Thyroid gland (tissue), 4 donors: ENCODE measurements at places on chromosomes 3 and 15. TPM values are rescaled to one million over a fixed set of nuclear protein-coding genes. Genes with fewer than 3 reads are reported as not detected.

- no peak for DNase-seq
Observed at GRCh38 chr3:37872413-37873160, 10.9 kb downstream of the CTDSPL start.

- DNase-seq: no peak
Observed at GRCh38 chr3:69524816-69525215, 138.9 kb upstream of the FRMD4B start.

- no peak for DNase-seq
Observed at GRCh38 chr15:73295630-73296286, 73.0 kb downstream of the HCN4 start.

DNA sequence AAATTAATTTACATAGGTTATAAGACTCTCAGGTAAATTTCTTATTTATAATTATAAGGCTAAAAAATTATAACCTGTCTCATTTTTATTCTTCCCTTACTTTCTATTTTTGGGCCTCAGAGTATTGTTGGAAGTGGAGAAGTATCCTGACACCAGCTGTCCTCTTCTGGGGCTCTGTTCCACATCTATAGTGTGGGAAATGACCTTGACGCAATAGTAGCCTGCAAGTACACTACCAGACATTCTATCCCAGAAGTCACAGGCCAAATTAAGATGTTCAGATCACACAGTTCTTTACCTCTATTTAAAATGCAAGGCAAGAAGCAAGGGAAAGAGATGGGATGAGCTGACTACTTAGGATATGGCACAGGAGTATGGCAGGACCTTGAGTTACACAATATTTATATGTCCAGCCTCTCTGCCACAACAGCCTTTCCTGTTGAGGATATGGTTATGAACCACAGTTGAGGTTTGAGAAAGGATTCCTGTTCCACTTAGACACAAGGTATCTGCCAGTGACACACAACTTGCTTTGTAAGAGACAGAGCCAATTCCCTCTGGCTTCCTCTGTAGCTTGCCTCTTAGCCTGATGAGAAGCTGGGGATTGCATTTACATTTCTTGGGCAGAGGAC lies 158.0 kb upstream of the IL12A start:
- no peak for DNase-seq

Gene GPR62
- total RNA-seq: 0.13 TPM

GRCh38 chr3:172557515-172558220 lies 34.4 kb upstream of the TNFSF10 start:
- no peak for DNase-seq

Gene UROC1
- total RNA-seq: not detected

DNA sequence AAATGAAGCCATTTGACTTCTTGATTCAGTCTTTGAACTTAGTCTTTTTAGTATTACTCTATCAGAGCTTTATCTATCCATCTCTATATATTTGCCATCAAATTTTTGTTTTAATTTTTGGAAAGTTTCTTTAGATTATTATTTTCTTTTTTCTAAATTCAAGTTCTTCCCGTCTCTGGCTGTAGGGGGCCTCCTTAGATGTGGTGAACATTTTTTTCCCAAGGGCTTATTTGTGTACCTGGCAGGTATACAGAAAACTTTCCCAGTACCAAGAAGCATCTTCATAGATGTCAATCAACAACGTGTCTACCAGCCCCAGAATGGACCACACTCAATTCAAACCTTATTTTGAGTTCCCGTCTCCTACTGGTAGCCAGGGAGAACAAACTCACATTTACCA lies 486.8 kb upstream of the CNTN4 start:
- no peak for DNase-seq

DNA sequence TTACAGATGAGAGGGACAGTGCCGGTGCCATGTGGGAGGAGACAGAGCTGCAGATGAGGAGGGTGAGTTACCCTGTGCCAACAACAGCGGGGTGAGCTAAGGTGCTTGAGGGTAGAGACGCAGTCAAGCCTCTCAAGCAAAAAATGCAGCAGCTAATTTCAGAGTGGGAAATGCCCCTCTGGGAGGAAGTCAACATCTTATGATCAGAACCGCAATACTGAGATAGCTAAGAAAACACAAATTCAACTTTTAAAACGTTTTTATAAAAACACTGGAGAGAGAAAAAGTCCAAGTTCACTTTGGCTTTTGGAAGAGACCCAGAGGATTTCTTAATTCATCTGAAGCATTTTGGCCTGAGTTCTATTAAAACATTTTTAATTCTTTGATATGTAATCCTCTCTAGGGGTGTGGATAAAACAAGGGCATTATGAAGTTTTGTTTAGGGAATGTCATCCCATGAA lies 319.2 kb downstream of the SLC9A9 start:
- peak; percentile 85 for DNase-seq

DNA sequence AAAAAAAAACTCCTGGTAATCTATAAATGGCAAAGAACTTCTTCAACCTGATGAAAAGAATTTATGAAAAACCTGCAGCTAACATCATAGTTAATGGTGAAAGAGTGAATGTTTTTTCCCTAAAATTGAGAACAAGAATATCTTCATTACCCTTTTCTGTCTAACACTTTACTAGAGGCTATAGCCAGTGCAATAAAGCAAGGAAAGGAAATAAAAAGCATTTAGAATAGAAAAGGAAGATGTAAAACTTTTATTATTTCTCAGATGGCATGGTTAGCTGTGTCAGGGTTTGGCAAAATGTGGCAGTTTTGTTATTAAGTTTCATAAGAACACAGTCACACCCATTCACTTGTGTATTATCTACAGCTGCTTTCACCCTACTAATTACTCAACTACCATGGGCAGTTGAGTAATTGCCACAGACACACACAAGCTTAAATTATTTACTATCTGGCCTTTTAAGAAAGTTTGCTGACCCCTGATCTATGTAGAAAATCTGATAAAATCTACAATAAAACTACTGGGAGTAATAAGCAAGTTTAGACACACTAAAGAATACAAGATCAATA lies 465.1 kb downstream of the MAGI1 start:
- DNase-seq: no peak

Gene LIPH
- total RNA-seq: 0.29 TPM

GRCh38 chr3:11924518-11924917 lies 77.8 kb upstream of the TAMM41 start:
- DNase-seq: no peak

- no peak for DNase-seq
Observed at GRCh38 chr3:119025171-119025795, 9.4 kb downstream of the IGSF11 start.

GRCh38 chr3:41464858-41465257 lies 265.6 kb downstream of the CTNNB1 start:
- DNase-seq: no peak

DNA sequence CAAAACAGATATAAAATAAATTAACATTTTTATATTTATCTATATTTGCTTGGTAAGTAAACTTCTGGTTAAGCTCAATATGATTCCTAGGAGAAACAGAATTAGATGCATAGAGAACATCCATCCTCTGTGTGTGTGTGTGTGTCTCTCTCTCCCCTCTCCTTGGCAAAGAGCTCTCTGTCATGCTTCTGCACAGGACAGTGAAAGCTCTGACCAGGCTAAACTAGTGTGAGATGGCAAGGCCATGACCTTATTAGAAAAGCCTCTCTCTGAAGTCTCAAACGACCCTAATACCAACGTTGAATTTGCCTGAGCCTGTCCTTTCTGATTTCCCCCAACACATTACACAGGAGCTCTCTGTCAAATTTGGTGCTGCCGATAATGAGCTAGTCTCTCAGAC lies 746.0 kb downstream of the VGLL3 start:
- DNase-seq: no peak

Gene CD96
- total RNA-seq: 3.5 TPM

Gene BHLHE40
- total RNA-seq: 13.1 TPM

Gene BOC
- total RNA-seq: 43.7 TPM

Gene MRAS
- total RNA-seq: 55.8 TPM

DNA sequence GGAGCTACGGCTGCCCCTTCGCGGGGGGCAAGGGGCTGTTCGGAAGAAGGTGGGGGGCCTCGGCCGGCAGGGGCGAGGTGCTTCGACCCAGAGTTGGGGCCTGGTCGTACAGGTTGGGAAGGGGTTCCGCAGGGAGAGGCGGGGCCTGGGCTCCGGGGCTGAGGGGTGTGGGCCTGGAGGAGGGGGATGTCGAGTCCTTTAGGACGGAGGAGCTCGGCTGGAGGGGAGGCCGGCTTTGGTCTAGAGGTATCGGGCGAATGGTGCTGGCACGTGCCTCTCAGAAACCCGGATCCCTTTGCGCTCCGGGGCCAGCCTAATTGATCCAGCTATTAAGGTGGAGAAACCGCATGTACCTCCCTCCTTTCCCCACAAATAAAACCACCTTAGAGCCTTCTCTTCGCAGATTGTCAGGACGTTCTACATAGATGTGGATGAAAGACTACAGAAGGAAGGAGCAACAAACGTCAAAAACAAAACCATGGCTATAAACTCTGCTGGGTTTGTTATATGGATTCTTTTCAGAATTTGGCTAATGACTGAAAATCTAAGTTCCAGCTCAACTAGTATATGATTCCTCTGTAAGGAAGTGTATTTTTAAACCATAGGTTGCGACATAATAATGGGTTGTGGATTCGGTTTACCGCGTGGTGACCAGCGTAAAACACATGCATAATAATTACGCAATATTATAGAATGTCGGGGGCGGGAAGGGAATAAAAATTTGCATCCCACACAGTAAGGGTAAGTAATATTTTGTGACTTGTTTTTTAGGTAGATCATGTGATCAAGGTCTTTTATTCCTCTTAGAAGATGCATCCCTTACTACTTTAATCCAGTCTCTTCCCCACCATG lies 644 bp upstream of the NGLY1 start:
- DNase-seq: peak; percentile 68

DNA sequence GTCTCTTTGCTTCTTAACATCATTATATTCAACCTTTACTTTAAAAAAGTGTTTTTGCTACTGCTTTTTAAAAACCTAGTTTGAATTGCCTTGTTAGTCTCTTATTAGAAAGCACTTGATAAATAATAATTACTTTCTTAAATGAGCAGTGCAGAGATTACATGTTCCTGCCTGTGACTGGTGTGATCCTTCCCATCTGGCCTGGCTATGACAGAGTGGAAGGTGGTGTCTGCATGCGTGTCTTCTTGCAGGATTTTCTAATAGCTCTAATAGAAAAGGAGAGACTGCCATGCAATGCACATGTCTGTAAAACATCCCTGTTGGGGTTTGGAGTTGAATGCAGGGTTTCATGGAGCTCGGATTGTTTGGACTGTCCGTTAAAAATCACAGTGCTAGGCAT lies 425.8 kb upstream of the TPM1 start:
- no peak for DNase-seq

Gene GOLGA8S
- 2.7 TPM for total RNA-seq

DNA sequence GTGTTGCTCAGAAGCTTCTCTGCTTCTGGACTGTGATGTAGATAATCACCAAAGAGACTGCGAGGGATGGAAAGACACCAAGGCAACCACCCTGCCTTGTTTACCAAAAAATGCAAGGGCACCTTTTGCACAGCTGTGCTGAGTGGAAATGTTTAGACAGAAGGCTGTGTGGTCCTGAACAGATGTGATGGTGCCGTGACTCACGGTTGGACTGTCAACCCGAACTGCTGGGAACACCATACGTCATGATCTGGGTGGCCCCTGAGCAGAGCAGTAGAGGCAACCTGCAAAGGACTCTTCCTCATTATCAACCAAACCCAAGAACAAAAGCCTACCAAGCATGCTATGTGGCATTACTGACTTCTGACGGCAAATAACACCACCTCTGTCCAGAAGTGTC lies 61.3 kb upstream of the LPP start:
- DNase-seq: no peak

DNA sequence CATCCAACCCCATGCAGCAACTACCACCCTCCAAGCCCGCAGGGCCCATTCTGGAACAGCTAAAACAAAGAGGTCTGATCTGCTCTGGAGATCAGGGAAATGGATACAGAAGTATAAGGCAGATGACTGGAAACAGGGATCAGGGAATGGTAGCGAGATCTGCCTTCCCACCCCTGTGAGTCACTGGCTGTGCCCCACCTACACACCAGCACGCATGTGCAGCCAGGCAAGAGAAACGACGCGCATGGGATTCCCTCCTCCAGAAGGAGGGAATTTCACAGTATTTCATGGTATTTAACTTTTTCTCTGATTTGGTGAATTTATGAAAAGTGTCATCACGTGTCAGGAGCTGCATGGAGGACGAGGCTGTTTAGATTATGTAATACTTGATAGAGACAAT lies 116.7 kb downstream of the ARRDC4 start:
- no peak for DNase-seq

Gene PDE12
- 28.5 TPM for total RNA-seq

GRCh38 chr15:41930221-41930866 lies 36.5 kb upstream of the SPTBN5 start:
- DNase-seq: no peak

Gene AP3B2
- 1.4 TPM for total RNA-seq

- DNase-seq: no peak
Observed at GRCh38 chr3:49023775-49024174, 1.9 kb downstream of the NDUFAF3 start.

GRCh38 chr3:13517253-13517977 lies 31.5 kb upstream of the FBLN2 start:
- peak; percentile 25 for DNase-seq

GRCh38 chr15:29003191-29003839 lies 117.5 kb downstream of the APBA2 start:
- DNase-seq: no peak

- DNase-seq: no peak
Observed at GRCh38 chr3:102005551-102005950, 156.2 kb downstream of the NFKBIZ start.

DNA sequence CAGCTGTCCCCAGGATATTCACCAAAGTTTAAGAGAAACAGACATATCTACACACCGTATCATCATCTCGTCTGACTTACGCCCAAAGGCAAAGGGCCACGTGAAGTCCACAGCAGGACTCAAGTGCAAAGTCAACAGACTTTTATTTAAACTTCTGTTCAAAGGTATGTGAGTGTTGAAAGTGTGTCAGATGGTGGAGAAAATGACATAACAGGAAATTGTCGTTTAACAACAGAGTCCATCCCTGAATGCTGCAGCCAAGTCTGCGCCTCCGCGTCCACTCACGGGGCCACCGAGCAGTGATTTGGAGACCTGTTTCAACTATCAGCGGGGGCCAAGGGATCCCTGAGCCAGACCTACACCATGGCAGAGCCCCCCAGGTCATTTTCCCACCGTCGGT lies 165.6 kb downstream of the XXYLT1 start:
- no peak for DNase-seq

- DNase-seq: no peak
Observed at GRCh38 chr3:74920721-74921350, 306.4 kb upstream of the CNTN3 start.

GRCh38 chr3:127888564-127889107 lies 26.4 kb upstream of the KBTBD12 start:
- DNase-seq: peak; percentile 7

DNA sequence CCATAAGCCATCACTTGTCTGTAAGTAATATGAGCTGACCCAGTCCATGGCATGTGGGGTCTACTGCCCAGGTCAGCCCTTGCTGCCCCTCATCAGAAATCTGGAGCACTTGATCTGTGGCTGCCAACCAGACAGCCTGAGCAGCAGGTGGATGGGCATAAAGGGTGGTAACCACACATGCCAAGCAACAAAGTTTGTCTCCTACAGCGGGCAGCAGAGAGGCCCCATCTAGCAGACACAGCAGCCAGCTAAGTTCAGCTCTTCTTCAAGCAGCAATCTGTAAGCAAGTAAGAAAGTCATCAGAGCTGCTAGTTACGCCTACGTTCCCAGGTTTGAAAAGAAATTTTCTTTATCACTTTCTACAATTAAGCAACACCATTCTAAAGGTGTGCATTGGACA lies 27.9 kb downstream of the CHCHD4 start:
- DNase-seq: no peak

- no peak for DNase-seq
Observed at GRCh38 chr3:146342989-146343388, 92.1 kb upstream of the PLSCR4 start.
